Prostate gland (tissue), 2 donors: ENCODE measurements at places on chromosomes 2 and 18. TPM values are rescaled to one million over a fixed set of nuclear protein-coding genes. Genes with fewer than 3 reads are reported as not detected.

C2orf72 gene
- total RNA-seq: 7.2 TPM

HTRA2 gene
- 19.1 TPM for total RNA-seq

TBR1 gene
- not detected for total RNA-seq

DNA sequence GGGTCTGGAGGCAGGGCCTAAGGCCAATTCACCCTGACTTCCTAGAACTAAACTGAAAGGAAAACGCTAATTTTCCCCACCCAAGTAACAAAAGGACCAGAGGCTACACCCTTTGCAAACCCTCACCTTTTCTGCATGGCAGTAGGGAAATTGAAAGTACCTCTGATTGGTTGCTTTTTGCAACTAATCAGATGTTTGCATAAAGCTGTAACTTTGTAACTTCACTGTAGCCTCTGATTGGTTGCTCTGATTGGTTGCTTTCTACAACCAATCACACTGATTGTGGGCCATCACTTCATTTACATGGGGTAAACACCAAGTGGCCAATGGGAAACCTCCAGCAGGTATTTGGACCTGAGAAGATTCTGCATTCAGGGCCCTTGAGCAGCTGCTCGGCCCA lies 20.8 kb downstream of the EIPR1 start:
- no peak overlapping the region for H3K27ac ChIP-seq
- no peak overlapping the region for H3K4me3 ChIP-seq
- DNase-seq: no peak

DNA sequence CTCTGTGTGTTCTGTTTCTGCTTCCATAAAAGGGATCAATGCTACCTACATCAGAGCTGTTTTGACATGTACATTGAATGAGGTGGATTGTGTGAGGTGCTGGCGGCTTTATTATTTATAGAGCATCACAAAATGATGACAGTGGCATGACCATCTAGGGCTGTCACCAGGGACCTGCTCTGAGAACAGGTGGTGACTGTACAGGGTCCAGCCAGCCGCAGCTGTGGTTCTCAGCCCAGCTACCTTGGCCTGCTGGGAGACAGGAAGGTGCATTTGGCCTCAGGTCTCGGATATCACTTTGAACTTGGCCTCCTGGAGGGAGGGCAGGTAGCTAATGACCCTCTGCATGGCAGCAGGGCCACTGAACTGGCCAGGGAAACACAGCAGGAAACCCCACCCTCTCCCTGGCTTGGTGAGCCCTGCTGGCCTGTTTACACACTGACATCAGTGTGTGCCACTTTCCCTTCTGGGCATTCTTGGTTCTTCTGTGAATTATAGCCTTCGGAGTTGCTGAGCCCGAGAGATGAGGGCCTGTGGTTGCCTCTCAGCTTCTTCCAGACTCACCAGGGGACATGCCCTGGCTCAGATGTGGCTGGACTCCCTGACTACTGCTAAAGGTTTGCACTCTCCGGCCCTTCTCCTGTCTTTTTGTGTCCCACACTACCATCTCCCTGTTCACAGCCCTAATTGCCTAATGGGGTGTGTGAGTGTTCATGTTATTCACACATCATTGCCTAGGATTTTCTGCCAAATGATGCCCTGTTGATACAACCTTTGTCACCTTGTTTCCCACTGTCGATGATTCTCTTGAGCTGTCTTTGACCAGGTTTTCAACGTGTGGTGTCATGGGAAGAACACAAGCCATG lies 109.2 kb upstream of the RAB12 start:
- H3K4me1 ChIP-seq: no peaks in the 10 kb centered on the region
- DNase-seq: no peak
- H3K36me3 ChIP-seq: no peaks in the 10 kb centered on the region
- H3K27me3 ChIP-seq: no peaks in the 10 kb centered on the region
- H3K4me3 ChIP-seq: no peak overlapping the region

- no peaks in the 10 kb centered on the region for H3K36me3 ChIP-seq
- H3K27ac ChIP-seq: no peak overlapping the region
- no peaks in the 10 kb centered on the region for H3K27me3 ChIP-seq
- H3K4me1 ChIP-seq: no peaks in the 10 kb centered on the region
Observed at GRCh38 chr2:52072949-52073348, 1041.0 kb upstream of the NRXN1 start.

DNA sequence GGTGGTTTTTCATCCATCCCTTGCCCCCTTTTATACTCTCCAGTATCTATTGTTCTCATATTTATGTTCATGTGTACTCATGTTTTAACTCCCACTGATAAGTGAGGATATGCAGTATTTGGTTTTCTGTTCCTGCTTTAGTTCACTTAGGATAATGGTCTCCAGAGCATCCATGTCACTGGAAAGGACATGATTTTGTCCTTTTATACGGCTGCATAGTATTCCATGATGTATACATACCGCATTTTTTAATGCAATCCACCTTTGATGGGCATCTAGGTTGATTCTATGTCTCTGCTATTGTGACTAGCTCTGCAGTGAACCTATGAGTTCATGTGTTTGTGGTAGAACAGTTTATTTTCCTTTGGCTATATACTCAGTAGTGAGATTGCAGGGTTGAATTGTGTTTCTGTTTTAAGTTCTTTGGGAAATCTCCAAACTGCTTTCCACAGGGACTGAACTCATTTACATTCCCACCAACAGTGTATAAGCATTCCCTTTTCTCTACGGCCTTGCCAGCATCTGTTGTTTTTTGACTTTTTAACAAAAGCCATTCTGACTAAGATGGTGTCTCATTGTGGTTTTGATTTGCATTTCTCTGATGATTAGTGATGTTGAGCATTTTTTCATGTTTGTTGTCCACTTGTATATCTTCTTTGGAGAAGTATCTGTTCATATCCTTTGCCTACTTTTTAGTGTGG lies 420.2 kb downstream of the THSD7B start:
- H3K27ac ChIP-seq: no peak overlapping the region
- H3K27me3 ChIP-seq: no peaks in the 10 kb centered on the region
- H3K36me3 ChIP-seq: no peaks in the 10 kb centered on the region
- no peaks in the 10 kb centered on the region for H3K4me1 ChIP-seq
- H3K4me3 ChIP-seq: no peak overlapping the region

- H3K4me1 ChIP-seq: no peaks in the 10 kb centered on the region
- no peaks in the 10 kb centered on the region for H3K27me3 ChIP-seq
- no peak for DNase-seq
- H3K27ac ChIP-seq: no peak overlapping the region
Observed at GRCh38 chr18:60732143-60732542, 359.6 kb upstream of the MC4R start.

DNA sequence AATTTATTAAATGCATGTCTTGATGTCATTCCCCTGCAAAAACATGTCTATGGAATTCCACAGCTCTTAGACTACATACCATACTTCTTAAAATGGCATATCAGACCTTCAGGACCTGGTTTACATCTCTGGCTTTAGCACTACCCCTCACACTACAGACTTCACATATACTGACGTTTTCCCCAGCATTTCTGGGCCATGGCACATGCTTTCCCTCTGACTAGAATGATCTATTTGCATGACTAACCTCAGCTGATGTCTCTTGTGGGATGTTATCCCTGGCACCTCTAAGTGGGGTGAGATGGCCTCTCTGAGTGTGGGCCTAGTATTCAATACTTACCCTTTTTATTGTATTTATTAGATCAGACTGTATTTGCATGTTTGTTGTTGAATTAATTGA lies 381.6 kb downstream of the ERBB4 start:
- no peaks in the 10 kb centered on the region for H3K27me3 ChIP-seq
- H3K27ac ChIP-seq: no peak overlapping the region
- no peaks in the 10 kb centered on the region for H3K4me1 ChIP-seq
- H3K4me3 ChIP-seq: no peak overlapping the region
- no peaks in the 10 kb centered on the region for H3K36me3 ChIP-seq

GRCh38 chr18:76967721-76968472 lies 145.5 kb downstream of the ZNF236 start:
- H3K4me3 ChIP-seq: no peak overlapping the region
- H3K27me3 ChIP-seq: no peaks in the 10 kb centered on the region
- H3K27ac ChIP-seq: no peak overlapping the region
- H3K4me1 ChIP-seq: no peaks in the 10 kb centered on the region
- no peaks in the 10 kb centered on the region for H3K36me3 ChIP-seq
- DNase-seq: no peak

DNA sequence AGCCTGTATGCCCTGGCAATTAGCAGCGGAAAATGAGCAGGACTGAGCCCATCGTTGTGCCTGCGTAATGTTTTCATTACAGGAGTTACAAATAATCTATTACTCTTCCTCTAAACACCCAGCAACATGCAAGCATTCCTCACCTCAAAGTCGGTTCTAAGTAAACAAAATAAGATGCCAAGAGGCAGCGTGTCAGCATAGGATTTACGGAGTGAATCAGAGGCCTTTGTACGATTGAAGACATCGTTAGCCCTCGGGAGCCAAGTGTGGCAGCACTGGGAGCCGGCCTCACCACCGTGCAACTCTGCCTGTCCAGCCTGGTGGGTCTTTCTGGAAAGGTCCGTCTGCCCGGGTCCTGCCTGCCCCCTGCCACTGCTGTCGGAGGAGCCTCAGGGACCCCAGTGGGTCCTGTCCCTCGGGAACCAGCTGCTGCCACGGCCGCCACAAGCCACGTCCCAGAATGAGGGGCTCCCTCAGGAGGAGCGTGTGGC lies 80.1 kb upstream of the CTDP1 start:
- H3K27ac ChIP-seq: no peak overlapping the region
- H3K4me1 ChIP-seq: no peaks in the 10 kb centered on the region
- no peak overlapping the region for H3K4me3 ChIP-seq
- H3K27me3 ChIP-seq: peaks cover 4% of the 10 kb centered on the region
- no peaks in the 10 kb centered on the region for H3K36me3 ChIP-seq

DNA sequence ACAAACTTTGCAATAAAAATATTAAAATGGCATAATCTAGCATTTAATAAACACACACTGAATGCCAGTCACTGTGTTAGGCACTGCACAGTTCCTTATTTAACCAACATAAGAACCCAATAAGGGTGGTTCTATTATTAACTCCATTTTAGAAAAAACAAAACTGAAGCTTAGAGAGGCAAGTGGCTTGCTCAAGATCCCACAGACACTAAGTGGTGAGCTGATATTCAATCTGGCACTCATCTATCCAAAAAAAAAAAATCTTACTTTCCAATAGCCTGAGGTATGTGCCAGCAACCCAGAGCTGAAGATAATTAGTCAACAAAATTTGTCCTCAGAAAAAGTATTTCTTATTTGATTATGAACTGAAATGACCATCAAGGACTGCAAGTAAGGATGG lies 799 bp downstream of the CYTIP start:
- H3K4me3 ChIP-seq: no peak overlapping the region
- H3K4me1 ChIP-seq: no peaks in the 10 kb centered on the region
- DNase-seq: no peak
- no peaks in the 10 kb centered on the region for H3K36me3 ChIP-seq
- no peak overlapping the region for H3K27ac ChIP-seq
